CMK (cell line): ENCODE measurements at places on chromosomes 7 and 10.

- no peak for DNase-seq
Measured at GRCh38 chr7:17031906-17032551, 150.2 kb upstream of the AGR3 start.

DNA sequence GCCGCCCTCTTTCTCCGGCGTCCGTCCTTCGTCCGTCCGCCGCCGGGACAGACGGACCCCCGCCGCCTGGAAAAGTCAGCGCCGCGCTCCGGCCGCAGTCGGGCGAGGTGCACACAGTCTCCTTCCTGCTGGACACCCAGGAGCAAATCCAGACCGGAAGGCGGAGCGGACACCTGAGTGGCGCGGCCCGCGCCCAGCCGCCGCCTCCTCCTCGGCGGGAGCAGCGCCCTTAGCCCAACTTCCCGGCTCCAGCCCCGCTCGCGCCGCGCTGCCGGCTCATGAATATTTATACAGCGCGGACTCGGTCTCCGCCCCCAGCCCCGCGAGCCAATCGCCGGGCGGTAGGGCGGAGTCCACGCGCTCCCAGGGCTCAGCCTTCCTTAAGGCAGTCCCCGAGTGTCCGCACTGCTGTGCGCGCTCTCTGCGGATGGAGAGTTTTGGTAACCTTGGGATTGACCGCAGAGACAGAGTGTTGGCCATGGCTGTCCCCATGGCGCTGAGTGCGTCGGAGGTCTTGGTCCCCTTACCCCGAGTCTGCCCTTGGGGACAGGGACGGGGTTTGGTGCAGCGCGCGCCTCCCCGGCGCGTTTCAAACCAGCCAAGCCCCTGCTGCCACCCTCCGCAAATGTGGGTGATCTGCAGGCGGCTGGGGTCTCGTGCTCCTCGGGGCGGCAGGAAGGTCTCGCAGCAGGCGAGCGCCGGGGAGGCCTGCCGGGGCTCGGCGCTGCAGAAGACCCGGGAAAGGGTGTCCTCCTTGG is at the start of gene FZD8:
FZD8 (minus strand) TSS at position 262 of the 758 bp plus-strand sequence. CDS start 867 bp downstream, outside the sequence.
- peak; percentile 33 for DNase-seq

DNA sequence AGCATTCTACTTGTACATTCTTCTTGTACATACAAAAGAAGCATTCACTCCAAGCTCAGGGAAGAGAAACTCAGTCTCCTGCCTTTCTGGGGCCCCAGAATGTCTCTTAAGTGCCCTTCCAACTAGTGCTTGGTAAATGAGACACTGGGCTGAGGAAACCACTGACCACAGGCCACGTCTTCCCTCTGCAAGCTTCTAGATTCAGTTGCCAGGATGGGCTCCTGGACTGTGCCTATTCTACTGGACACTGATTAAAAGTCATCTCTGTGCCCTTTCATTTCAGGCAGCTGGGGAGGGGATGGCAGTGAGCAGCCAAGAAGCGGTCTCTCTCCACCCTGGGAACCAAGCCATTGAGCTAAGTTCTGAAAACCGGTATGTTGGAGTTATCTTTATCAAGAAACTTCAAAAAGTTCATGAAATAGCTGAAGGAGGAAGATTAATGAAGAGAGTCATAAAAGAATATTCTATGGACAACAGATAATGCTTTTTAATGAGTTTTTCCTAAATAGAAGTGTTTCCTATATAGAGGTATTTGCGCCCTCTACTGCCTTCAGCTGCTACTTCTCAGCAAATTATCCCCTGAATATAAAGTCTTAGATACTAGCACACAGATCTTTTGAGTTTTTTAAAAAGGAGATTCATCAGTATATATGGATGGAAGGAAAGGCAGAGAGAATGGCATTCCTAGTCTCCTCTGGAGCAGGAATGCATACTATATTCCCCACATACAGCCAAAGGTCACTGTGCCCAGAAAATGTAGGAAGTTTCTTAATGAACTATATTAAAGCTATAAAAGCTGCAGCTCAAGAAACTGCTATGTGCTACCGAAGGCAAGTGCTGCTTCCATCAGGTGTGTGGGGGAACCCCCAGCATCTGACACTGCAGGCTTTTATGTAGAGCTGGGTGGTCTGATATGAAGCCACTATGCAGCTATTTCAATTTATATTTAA is 8.4 kb upstream of the IFIT1B start:
- no peak for DNase-seq

DNA sequence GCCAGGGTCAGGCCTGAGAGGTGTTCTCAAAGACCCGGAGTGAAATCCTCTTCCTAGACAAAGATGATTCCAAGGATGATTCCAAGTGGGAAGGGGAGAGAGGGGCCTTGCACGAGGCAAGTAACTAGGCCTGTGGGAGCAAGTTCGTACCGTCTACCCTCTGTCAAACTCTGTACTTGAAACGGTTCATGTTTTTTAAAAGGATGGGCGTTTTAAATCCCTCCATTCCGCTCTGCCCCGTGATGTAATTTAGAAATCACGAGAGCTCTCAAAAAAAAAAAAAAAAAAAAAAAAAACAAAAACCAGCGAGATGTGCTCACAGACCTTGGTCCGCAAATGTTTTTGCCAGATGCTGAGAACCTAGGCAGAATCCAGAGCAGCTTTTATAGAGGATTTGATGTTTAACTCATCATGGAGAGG is 114.7 kb upstream of the CARD11 start:
- DNase-seq = no peak

GRCh38 chr10:26960308-26960707 is 99.5 kb upstream of the ABI1 start:
- DNase-seq = no peak

DNA sequence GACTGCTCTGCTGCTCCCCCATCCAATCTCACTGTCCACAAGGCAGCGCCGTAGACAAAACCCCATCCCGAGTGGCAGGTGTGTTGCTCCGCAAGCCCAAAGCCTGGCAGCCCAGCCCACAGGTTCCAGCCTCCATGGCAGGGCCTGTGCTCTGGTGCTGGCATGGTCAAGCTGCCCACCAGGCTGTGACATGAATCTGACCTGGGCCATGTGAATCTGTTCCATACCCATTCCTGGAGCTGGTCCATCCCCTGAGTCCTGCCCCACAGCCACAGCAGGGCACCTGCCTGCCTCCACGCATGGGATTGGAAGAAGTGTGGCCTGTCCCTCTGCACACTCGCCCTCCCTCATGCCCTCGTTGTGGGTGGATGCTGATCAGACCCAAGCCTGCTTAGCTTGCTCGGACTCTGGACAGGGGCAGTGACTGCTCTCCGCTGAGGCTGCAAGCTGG is 128.8 kb downstream of the PTPN20 start:
- DNase-seq = no peak

DNA sequence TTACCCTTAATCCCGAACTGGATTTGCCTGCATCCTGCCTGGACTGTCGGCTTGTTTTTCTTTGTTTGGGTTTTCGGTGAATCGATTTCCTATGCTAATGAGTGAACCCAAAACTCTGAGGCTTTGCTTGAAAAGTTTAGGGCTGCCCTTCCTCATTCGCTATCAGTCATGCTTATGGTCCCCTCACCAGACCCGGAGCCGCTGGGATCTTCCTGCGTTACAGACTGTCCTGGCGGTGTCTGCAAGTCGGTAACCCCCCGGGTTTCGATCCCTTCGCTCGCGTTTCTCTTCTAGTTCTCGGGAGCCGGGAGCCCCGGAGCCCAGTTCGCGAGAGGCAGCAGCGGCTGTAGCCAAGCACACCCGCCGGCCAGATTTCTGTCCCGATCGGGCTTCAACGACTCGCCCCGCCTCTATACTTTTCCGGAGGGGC is 2.2 kb downstream of the EMX2 start:
- DNase-seq = no peak

DNA sequence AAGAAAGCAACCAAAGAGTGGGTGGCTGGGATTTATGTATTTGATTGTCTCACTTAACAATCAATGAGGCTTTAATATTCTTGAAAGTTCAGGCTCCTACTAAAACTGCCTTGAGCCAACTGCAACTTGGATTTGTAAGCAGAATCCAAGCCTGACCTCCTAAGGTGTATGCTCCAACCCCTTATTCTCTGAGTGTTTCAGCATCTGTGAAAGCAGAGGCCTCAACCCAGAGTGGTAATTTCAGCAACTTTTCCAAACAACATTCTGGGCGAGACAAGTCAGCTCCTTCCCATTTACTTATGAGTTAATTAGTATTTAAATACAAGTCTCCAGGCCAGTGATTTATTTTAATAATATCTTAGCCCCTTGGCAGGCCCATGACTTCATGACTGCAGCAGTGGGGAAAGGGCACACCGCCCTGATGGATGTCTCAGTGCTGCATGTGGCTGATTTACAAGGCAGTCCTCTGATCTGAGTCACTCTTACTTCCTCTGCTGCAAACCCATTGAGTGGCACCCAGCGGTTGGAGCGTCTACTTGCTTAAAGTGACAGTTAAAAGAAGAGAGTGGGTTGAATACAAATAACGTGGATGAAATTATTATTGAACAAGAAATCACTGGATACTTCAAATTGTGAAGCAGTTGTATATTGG is 209.1 kb downstream of the TRIL start:
- peak; percentile 4 for DNase-seq

GRCh38 chr10:43853369-43853768 is 204.7 kb upstream of the ZNF32 start:
- DNase-seq = no peak

- no peak for DNase-seq
Measured at GRCh38 chr10:13834581-13835286, 248.0 kb downstream of the PRPF18 start.

- no peak for DNase-seq
Measured at GRCh38 chr10:29319205-29319781, 30.4 kb downstream of the LYZL1 start.

DNA sequence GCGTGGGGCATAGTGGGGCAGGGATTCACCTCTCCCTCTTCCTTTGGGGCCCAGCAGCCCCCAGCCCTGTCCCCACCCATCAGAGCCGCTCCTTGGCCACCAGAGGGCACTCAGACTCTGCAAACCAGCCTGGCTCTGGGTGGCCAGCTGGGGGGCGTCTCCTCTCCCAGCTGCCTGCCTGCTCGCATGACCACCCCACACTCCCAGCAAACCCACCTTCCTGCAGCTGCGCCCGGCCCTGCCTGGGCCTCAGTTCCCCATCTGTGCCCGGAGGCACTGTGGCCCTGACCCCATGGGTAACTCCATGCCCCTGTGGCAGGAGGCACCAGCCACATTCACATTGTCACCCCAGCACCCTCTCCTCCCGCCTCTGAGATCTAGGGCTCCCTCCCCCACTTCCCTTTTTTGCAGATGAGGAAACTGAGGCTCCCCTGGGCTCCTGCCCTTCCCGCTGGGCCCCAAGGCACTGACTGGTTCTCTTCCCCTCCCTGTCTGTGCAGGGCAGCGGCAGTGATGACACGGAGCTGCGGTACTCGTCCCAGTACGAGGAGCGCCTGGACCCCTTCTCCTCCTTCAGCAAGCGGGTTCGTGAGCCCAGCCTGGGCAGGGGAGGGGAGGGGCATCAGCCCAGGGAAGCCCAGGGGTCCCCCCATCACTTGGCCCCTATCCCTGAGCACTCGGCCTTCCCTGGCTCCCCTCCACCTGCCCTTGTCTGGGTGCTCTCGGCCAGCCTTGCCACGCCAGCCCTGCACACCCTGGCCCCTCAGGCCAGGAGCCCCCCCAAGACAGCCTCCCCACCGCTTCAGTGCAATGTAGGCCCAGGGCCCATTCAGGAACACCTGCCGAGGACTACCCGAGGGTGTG is 6.9 kb upstream of the SH2B2 start:
- DNase-seq = peak; percentile 36

DNA sequence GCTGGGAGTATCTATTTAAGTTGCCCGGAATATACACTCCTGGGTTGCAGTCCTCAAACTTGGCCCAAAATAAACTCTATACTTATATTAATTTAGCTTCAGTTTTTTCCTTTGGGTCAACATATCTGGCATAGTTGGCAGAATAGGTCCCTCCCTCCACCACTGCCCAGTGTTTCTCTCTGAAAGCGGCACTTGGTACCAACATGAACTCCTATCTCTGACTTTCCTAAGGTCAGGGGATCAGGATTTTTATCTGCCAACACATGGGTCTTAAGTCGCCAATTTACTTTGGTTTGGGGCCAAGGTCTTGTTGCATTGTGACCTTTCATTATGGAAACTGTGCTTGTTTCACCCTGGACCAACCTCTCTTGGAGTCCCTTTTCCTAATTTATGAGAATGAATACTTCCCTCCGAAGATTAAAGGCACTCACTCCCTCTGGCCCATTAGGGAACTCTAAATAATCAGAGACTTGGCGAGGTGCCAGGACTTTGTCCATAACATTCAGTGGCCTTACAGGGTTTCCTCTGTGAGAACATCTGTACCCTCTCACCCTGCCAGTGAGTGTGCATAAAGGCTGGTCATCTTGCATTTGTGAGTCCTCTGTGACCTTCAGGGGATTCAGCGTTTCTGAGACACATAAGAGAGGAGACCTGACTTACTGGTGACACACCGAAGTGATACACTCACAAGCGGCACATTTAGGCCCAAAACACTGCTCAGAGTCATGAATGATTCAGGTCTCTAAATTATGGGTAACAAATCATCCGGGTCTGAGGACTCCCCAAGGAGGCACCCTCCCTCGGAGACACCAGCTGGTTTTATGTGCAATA is 19.7 kb upstream of the FKBP9 start:
- no peak for DNase-seq

GRCh38 chr10:119346095-119346832 is 138.9 kb downstream of the GRK5 start:
- DNase-seq = no peak
